Fibroblast of skin of right biceps (primary cell): ENCODE measurements at places on chromosomes 2 and 18.

DNA sequence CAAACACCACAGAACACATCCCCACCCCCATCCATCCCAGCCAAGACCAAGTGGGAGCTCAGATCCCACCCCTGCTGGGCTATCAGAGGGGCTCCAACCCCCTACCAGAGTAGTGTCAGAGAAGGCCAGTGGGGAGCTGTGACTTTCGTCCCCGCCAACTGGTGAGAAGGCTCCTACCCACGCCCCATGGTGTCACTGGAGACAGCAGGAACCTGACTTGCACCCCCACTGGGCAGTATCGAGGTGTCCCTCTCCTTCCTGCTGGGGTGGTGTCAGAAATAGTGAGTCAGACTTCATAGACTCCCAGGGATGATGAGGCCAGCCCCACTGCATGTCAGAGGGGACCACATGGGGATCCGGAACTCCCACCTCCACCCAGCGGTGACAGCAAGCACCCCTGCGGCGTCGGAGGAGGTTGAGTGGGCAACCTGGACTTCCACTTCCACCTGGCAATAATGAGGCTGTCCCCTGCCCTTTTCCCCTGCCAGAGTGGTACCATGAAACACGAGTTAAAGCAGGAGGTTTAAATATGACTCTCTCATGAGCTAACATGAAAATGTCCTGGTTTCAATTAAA is 106.7 kb downstream of the CTIF start:
- no peak for DNase-seq

GRCh38 chr2:26144953-26145680 is 27.8 kb upstream of the GAREM2 start:
- DNase-seq, result peak; percentile 54

- DNase-seq, result no peak
Observed at GRCh38 chr2:75311993-75312392, 112.7 kb upstream of the TACR1 start.

DNA sequence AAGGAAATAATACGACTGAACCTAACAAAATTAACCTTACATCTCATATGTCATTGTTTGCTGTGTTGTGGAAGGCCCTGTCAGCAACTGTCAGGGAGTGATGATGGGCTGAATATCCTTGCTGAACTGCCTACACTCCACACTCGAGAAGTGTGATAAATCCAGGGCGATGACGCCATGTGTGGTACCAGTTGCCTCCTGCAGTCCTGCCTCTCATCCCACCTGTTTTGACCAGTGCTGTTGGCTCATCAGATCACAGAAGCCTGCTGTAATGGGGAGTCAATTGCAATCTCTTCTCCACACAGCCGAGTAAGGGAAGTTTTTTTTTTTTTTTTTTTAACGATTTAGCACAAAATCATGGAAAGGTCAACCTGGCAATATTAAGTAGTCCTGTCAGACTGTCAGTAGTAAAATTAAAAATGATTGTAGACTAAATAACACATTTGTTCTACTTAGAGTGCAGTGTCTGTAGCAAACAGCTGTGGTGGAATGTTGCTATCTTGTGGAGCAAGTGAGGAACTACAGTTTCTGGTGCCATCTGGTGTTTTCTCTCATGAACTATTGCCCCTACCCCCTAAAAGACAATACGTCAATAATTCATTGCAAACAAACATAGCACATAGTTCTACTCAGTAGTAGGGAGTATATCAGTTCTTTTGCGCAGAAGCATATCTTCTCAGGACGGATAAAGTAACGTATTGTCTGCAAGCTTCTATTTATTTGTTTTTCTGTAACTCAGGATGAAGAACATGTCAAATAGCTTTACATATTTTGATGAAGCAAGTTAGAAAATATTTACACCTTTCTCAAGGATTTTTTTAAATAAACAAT is 347.6 kb downstream of the CTNNA2 start:
- DNase-seq, result peak; percentile 19

- DNase-seq, result no peak
Observed at GRCh38 chr18:39607034-39607433, 2041.4 kb upstream of the CELF4 start.

- DNase-seq, result no peak
Observed at GRCh38 chr2:66601624-66602023, 166.7 kb downstream of the MEIS1 start.

DNA sequence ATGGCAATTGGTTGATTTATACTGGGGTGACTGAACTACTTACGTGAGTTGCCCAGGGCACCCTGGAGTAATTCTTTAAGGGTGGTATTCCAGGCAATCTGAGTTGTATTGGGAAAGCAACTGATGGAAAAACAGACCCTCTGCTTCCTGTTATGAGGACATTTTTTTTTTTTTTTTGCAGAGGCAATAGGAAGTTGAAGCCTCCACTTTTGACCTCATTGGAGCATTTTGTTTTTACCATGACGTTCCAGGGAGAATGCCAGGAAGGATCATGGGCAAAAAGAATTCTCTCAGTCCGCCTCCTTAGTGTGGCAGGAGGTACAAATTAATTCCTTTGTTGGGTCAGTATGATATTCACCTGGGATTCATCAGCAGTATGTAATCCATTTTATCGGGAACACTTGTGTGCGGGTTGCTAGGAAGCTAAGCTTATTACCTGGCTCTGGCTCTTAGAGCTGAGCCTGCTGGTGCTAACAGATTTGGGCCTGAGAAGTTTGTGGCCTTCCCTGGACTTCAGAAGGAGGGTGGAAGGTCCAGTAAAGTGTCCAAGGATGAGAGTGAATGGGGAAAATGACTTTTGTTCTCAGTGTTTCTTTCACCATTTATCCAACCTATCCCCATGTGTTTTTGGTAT is 272.9 kb upstream of the EPAS1 start:
- no peak for DNase-seq

DNA sequence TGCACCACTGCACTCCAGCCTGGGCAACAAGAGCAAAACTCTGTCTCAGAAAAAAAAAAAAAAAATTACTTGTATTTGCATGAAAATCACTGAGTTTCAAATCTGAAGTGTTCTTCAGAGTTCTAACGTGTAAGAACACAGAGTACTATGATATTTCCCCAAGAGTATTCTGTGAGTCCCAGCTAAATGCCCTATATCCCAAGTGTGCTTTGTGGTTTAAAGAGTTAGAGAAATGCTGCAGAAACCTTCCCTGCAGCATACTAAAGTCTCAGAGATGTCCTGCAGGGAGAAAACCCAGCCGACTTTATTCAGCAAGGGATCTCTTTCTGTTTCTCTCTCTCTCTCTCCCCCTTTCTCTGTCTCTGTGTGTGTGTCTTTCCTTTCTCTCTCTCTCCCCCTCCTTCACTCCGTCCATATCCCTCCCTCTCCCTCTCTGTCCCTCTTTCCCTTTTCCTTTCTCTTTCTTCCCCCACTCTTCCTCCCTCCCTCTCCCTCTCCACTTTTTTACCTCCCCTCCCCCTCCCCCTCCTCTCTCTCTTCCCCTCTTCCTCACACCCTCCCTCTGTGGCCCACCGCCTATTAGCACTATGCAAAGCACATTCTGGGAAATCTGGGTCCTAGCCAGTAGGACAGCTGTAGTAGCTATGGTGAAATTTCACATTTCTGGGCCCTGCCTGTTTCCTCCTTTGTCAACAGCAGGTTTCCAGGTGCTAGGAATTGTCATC is 54.2 kb downstream of the ACTR2 start:
- peak; percentile 47 for DNase-seq

DNA sequence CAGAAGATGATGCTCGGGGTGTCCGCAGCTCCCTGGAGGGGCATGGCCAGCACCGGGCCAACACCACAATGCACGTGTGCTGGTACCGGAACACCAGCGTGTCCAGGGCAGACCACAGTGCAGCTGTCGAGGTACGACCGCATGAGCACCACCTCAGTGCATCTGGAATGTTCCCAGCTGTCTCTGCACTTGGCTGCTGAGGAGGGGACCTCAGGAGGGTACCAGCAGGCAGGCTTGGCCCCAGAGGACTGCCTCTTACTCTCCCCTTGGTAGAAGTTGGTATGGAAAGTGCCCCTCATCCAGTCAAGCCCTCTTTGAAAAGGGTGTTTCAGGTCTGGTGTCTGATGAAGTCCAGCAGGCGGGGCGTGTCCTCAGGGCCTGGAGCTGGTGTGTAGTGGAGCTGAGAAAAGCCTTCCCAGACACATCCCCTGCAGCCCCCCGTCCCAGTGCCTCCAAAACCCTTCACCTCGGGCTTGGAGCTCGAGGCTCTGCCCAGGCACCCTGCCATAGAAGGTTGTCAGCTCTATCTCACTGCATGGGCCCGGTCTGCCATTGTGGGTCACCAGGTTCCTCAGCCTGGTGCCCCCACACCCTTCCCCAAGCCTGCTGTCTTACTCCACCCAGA is 16.7 kb downstream of the STK25 start:
- no peak for DNase-seq

- DNase-seq, result peak; percentile 46
Observed at GRCh38 chr18:60070631-60071030, 170.8 kb downstream of the PMAIP1 start.

DNA sequence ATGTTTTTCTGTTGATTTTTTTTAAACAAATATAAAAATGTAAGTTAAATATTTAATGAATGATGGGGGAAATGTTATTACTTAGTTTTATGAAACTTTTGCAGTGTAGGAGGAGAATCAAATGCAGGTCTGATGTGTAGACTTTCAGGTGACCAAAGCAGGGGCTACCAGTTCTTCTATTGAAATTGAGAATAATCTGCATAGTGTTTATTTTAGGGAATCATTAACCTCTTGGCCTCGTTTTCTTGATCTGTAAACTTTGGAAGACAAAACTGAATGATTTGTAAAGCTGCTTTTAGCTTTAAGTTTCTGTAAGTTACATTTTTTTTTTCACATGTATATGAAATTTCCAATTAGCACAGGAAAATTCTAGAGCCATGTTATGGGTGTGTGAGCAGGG is 99.2 kb downstream of the R3HDM1 start:
- DNase-seq, result no peak

DNA sequence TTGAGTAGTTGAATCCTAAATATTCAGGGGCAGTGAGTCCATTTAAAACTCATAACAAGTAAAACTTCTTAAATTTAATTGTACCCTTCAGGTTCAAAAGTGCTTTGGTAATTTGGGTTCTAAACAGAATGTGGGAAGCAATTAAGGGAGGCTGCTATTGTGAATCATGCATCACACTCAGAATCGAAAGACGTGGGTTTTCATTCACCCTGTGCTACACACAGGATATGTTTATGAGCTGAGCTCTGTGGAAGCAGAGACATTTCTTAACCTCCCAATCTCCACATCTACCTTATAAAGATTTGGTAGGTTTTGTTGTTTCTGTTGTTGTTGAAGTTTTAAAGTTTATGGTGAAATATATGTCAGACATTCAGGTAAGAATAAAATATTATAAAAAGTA is 633.4 kb downstream of the DPP10 start:
- no peak for DNase-seq

DNA sequence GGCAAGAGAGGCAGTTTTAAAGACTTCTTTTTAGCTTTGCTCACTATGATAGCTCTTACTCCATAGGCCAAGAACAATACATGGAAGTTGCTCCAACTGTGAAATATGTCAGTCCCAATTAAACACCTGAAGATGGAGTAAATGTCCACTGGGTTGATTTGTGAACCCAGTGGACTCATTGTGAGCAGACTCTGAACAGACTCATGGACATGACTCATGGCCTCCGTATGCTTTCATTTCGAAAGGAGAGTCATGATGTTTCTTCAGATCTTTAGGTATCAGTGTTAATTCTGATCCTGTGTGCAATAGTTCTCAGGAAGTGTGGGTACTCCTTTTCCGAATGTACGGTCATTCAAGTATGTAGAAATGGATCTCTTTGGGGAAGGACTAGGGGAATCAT is 5.4 kb upstream of the CWC22 start:
- DNase-seq, result peak; percentile 80

DNA sequence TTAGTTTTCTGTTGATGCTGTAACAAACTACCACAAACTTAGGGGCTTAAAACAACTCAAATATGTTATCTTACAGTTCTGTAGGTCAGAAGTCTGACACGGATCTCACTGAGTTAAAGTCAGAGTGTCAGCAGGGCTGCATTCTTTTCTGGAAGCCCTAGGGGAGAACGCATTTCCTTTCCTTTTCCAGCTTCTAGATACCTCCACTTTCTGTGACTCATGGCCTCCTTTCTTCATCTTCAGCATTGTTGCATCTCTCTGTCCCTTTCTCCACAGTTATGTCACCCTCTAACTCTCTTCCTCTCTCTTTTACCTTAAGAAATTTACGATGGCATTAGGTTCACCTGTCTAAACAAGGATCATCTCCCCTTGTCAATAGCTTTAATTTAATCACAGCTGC is 13.3 kb upstream of the PPP4R1 start:
- peak; percentile 80 for DNase-seq

GRCh38 chr18:68564351-68564750 is 150.6 kb downstream of the TMX3 start:
- DNase-seq, result no peak

DNA sequence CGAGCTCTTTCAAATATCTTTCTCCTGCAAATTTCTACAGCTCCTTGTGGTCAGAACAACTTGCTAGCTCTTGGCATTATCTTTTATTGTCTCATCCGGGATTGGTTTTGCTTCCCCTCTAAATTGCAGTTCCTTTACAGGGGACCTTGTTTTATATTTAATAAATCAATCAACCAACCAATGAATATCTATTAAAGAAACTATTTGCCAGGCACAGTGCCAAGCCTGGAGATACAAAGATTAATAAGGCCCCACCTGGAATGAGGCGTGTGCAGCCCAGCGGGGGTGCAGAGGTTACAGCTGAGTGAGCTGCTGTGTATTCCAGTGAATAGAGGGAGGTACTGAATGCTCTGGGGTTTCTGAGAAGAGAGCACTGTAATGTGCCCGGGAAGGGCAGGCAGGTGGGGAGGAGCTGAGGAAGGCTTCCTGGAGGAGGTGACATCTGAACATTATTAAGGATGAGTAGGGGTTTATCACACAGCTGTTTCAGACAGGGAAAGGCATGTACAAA is 51.8 kb downstream of the LIPG start:
- no peak for DNase-seq

DNA sequence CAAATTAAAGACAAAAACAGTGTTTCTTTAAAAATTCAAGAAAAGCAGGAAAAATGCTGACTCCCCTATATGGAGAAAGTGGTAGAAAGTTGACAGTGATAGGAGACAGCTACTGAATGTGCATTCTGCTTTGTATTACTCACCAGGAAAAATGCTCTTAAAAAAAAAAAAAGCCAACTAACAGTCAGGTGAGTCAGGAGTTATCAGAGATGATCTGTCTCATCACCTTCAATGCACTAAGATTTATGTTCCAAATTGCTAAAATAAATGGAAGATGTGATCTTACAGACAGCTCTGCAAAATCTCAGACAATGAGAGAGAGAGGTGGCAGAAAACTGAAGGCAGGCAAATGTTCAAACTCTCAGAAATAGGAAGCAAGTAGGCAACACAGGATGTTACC is 47.6 kb upstream of the ZNF521 start:
- DNase-seq, result peak; percentile 89
